HuH-7 (cell line): ENCODE measurements at places on chromosomes 13 and 19.

- DNase-seq, result no peak
These were observed 37.9 kb downstream of the PCDH8 start for GRCh38 chr13:52810526-52810925.

- DNase-seq, result peak; percentile 1
These were observed 379.2 kb upstream of the MIR17HG start for GRCh38 chr13:90968166-90968904.

DNA sequence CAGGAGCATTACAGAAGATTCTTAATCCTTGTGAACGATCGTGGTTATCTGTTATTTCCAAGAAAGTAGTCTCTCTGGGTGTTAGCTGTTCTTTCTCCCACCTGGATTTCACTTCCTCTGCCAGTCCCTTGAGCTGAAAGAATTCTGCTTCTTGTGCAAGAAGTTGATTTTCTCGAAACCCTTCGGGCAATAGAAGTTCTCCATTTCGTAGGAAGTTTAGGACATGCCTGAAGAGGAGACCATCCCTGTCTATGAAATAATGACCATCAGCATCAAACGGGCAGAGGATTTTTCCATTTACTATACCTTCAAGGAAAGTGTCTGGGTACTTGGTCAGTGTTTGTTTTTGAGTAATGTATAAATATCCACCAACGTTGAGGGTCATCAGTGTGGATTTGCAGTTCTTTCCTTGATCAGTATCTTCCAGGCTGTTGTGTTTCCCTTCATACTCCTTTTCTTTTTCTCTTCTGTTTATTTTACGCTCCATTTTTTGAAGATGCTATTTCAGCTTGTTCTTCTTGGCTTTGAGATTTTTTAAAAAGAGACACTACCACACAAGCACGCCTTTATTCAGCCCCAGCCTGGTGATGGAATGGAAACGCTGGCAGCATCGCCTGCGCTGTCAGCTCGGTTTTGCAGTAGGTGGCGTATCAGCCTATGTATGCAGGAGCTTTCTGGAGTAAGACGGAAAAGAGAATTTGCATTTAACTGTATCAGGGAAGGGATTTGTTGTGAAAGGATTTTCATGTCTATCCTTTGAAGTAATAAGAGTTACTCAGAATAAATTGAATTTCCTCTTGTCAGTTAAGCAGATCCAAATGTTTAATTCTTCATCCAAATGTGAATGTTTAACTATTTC lies 6.5 kb downstream of the KCTD4 start:
- no peak for DNase-seq

DNA sequence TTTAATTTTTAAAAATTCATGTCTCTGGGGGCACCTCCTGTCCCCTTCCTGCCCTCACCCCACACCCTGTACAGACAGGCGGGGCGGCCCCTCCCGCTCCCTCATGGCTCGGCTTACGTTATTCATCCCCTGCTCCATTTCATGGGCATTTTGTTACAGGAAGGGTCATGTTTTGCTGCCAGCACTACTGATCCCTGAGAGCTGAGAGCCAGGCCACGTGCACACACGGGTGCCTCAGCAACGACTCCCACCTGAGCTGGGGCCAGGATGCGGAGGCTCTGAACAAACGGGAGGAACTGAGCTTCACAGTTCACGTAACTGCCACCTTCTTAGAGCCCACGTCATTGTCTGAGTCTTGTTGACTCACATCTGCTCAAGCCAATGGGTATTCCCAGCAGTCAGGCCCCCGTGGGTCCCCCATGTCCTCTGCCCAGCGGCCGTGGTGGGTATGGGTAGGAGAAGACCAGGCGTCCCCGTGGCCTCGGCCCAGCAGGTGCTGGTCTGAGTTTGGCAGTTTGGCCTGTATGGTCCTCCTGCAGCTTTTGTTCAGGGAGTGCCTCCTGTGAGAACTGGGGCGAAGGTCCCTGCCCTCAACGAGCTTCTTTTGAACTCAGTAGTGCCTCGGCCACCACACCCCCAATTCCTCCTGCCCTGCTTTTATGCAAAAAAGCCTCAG lies 16.4 kb upstream of the TMEM255B start:
- DNase-seq, result no peak

- no peak for DNase-seq
These were observed 15.9 kb upstream of the KL start for GRCh38 chr13:33000365-33000764.

GRCh38 chr13:99419591-99420243 lies 81.6 kb upstream of the TM9SF2 start:
- no peak for DNase-seq

DNA sequence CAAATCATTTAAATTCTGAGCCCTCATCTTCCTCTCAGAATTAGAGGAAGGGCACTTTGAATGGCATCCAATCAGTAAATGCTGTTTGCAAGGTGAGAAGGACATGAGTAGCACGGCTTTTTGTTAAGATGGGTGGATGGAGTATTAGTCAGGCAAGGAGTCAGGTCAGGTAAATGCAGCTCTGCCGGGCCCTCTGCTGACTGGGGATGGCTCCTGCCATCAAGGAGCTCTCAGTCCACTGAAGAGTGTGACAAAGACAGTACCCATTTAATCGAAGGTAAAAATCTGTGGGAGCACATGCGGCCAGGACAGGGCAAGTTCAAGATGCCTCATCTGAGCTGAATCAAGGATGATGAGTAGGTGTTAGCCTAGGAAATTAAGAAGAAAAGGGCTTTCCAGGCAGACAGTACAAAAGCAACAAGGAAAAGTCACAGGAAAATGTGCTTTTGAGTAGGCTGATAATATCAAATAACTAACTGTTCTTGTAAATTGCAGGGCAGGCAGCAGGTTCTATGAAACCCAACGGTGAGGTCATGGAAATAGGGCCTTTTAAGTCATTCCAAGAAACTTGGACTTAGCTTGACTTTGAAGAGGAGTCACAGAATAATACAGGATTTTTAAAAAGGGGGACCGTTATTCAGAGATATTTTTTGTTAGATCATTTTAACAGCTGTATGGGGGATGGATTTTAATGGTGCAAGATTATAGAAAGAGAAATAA lies 670.5 kb upstream of the ARGLU1 start:
- DNase-seq, result no peak

GRCh38 chr19:44903602-44904425 lies 1.8 kb upstream of the APOE start:
- DNase-seq, result peak; percentile 75

GRCh38 chr13:98466634-98467236 lies 110.2 kb downstream of the STK24 start:
- peak; percentile 59 for DNase-seq

DNA sequence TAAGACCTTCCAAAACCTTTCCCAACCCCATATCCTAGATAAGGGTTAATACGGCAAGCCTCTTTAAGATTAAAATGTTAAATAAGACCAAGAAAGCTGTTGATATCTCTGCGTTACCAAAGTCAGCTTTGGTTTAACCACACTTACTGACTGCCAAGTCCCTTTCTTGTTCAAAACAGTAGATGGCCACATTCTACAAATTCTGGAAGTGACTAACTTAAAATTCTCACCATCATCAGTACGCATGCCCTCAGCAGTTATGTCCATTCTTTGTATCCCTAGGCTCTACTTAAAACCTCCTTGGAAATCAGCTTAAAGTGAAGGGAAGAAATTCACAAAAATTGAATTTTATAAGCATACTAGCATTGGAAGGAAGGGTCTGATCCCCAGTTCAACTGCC lies 23.6 kb downstream of the SOHLH2 start:
- no peak for DNase-seq

GRCh38 chr19:42422901-42423461 lies 4.2 kb downstream of the LIPE start:
- DNase-seq, result no peak

DNA sequence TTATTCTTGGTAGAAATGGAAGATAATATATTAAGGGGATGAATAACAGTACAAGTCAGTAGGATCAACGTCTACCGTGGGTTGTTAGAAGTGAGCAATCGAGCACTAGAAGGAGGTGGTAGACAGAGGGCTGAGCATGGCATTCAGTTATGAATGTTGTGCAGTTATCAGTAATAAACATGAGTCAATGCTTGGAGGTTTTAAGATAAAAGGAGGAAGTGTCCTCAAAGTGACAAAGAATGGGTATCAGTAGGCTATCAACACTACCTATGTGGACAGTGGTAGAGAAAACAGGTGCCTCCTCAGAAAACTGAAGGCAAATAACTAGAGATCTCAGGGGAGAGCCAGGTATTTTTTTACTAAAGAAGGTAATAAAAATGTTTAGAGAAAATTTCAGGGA lies 1607.0 kb downstream of the PCDH9 start:
- DNase-seq, result no peak

DNA sequence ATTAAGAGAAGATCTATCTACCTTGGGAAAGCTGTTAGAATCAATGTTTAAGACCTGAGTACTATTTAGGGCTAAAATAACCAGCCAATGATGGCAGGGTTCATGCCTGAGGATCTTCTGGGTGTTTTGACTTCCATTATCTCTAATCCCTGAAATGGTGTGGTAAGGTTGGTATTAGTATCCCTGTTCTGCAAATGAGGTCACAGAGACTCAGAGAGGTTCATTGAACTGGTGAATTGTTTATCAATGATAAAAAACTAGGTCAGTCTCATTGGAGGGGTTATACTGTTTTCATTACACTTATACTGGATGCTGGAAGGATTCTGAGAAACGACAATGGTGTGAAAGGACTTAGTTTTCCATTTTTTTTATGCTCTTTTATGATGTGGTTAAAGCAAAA lies 264.8 kb downstream of the KLF5 start:
- DNase-seq, result no peak

GRCh38 chr13:41465898-41466320 lies 8.6 kb downstream of the RGCC start:
- DNase-seq, result no peak

- DNase-seq, result no peak
These were observed 3.5 kb downstream of the PTGER1 start for GRCh38 chr19:14471436-14472187.

DNA sequence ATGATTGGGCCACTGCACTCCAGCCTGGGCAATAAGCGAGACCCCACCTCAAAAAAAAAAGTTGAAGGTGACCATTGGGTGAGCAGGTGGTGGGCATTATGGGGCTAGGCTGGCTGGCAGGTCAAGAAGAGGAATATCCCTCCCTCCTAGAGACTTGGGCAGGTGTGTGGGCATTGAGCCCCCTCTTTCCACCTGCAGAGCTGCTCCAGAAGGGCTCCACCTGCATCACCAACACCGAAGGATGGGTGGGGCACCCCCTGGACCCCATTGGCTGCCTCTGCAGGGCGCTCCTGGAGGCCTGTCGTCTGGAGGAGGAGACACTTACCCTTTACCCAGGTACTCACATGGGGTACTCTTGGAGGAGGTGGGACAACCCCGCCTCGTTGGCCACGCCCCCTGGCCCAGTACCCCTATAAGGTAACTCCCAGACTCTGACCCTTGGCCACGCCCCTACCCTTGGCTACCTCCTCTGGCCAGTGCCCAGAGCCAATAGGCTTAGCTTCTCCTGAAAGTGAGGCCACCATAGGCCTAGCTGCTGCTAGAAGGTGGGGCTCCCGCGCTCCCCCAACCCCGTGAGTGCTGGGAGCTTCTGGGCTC lies 21.9 kb downstream of the ZSWIM4 start:
- DNase-seq, result no peak

DNA sequence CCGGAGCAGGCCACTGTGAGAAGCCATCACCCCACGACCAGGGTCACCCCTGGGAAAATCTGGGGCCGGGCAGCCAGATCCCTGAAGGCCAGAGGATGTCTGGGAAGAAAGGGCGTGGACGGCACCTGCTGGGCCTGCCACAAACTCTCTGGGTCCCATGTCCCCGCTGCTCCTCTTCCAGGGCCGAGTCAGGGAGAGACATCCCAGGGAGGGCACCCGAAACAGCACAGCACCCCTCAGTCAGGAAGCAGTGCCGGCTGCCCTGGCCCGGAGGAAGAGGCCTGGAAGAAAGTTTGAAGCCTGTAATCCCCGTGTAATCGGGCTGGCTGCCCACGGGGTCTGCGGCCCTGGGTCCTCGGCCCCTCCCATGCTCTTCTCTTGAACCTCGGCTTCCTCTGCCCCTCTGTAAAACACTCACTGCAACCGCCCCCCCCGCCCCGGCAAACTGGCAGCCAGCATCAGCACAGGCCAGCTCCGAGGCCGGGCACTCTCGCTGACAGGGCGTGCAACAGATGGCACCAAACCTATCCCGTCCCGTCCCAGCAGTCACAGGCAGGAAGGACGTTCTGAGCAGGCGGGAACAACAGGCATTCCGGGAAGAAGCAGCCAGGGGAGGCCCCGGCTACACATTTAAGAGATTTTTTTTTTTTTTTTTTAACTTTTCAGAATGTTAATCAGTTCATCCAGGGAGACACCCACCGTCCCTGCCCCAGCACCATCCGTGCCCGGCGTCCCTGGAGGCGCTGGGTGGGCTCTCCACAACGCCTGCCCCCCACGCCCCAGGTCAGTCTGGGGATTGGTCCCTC lies 1.5 kb downstream of the SBNO2 start:
- DNase-seq, result no peak

GRCh38 chr19:11685676-11686650 lies 52.8 kb downstream of the ZNF823 start:
- no peak for DNase-seq

DNA sequence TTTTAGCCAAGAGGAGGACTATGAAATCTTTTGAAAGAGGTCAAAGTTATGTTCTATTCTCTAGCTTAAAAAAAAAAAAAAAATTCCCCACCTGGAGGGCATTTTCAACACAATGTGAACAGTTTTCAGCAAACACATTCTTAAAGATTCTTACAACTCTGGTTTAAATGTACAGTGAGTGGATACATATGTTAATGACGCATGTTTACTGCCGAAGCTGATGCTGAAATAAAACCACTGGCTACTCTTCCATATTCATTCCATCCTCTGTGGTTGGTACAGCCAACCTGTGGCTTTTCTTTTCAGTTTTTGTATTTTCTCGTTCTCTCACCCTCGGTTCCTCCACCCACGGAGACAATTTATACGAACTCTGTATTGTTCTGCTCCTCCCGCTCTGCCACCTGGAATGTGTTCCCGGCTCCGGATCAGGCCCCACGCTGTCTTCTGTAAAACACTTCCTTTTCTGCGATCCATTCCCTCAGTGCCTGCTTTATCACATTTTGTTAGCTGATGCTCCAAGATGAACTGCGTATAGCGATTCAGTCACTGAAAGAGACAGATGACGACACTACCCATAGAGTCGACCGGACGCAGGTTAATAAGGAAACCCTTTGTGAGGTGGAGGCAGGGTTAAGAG lies 466.4 kb upstream of the ARGLU1 start:
- no peak for DNase-seq

- DNase-seq, result no peak
These were observed 44.8 kb downstream of the C13orf42 start for GRCh38 chr13:51066091-51066831.

DNA sequence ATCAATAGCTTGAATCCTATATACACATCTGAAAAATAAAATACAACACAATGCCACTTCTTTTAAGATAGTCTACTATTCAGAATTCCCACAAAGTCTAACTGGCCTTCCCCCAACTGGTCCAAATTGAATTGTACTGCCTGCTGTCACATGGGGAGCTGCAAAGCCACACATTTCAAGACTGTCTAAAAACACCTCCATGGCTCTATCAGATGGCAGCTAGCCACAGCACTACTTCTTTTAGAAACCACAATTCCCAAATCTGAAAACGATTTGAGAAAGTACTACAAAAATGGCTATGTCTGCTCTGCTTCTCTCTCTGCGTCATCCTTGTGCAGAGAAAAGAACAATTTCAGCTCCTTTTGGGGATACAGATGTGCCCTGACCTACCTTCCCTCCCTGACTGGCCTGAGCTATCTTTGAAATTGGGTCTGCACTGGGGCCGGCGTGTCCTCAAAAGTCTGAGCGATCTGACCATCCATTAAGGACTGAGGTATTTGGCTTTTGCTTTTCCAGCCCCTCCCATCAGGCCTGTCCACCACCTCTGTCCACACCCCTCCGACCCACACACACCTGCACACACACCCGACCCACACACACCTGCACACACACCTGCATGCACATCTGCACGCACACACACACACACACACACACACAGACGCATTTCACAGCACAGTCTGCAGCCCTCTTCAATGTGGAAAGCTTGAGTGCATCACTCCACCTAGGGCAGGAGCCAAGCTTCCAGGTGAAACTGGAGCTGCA lies 68.6 kb upstream of the IPO5 start:
- no peak for DNase-seq
